NCI-H226 (cell line): ENCODE measurements at places on chromosomes 3 and 15.

GRCh38 chr15:45428491-45428890 is 50.1 kb upstream of the GATM start:
- DNase-seq = no peak

- DNase-seq = no peak
Measured at GRCh38 chr3:194270627-194271459, 80.3 kb downstream of the CPN2 start.

DNA sequence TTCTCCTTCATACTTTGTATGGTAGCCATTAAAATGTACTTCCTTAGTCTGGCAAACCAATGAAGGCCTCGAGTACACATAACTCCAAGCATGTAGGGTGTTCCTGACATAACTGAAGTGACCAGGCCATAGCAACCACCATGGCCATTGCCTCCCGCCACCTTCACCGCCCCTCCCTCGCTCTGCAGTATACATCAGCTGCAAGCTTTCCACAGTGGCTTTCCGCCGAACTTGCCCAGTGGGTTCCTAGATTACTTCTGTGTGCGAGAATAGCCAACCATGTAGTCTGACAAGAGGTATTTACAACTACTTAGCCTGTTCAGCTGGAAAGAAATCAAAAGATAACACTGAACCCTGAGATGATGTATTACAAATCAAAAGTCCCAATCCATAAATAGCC is 3.4 kb upstream of the CTNNB1 start:
- DNase-seq = no peak

GRCh38 chr3:188916934-188917401 is 254.8 kb upstream of the TPRG1 start:
- DNase-seq = peak; percentile 40

GRCh38 chr3:73669260-73669659 is 44.5 kb upstream of the PDZRN3 start:
- DNase-seq = no peak

- peak; percentile 27 for DNase-seq
Measured at GRCh38 chr15:37135225-37135624, 34.9 kb upstream of the MEIS2 start.

GRCh38 chr3:117139681-117140080 is 430.1 kb downstream of the TUSC7 start:
- DNase-seq = no peak

DNA sequence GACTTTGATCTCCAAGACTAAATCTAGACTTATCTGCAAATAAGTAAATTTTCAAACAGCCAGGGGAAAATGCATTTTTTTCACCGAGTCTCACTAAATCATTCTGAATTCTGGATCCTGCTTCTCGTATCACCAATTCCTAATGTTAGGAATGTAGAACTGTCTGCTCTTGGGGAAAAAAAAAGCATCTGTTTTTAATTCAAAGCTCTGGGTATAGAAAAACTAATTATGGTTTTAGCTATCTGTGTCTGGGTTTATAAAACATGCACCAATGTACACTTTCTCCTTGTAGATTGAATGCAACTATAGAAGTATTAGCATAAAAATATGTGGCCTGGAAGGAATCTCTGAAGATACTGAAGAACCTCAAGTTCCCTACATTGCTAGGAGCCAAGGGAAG is 4.8 kb upstream of the CDAN1 start:
- DNase-seq = no peak

- DNase-seq = peak; percentile 93
Measured at GRCh38 chr3:55204417-55204816, 276.6 kb upstream of the LRTM1 start.

- DNase-seq = no peak
Measured at GRCh38 chr3:30357897-30358296, 248.5 kb upstream of the TGFBR2 start.

- DNase-seq = no peak
Measured at GRCh38 chr3:72559385-72559784, 288.9 kb downstream of the SHQ1 start.

- no peak for DNase-seq
Measured at GRCh38 chr3:34807611-34808010, 831.7 kb upstream of the ARPP21 start.

DNA sequence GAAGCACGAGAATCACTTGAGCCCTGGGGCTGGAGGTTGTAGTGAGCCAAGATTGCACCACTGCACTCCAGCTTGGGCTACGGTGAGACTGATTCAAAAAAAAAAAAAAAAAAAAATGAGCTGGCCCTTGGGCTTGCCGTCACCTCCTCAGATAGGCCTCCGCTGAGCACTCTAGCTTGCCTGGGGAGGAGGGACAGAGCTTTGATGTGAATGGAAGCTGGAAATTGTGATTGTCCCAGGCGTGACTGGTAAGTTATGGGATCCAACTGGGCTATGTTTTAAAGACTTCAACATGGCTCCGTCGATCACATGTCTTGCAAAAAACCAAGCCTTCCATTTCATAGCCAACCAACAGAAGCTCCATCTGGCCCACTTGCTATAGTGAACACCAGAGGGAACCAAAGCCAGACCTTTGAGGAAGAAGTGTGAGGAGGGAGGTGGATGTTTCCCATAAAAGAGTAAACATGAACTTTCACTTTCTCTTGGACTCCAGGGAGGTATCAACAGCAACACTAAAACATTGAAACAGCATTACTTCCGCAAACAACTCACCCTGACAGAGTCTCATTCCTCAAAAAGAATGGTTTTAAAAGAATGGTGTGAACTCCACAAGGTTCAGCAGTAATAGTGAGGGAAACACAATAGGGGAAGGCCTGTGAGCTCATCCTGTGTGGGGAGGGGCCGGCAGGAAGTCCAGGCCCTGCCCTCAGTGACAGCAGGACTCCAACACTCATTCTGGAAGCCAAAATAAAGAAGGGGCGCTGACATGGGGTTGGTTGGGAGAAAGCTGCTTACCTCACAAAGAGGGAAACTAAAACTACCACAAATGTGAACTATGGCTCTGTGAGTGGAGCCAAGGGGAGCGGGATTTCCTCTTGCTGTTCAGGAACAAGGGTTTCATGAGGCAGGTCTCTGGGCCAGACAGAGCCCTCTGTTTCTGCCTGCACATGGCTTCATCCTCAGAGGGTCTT is 59.2 kb upstream of the IL12A start:
- peak; percentile 75 for DNase-seq

DNA sequence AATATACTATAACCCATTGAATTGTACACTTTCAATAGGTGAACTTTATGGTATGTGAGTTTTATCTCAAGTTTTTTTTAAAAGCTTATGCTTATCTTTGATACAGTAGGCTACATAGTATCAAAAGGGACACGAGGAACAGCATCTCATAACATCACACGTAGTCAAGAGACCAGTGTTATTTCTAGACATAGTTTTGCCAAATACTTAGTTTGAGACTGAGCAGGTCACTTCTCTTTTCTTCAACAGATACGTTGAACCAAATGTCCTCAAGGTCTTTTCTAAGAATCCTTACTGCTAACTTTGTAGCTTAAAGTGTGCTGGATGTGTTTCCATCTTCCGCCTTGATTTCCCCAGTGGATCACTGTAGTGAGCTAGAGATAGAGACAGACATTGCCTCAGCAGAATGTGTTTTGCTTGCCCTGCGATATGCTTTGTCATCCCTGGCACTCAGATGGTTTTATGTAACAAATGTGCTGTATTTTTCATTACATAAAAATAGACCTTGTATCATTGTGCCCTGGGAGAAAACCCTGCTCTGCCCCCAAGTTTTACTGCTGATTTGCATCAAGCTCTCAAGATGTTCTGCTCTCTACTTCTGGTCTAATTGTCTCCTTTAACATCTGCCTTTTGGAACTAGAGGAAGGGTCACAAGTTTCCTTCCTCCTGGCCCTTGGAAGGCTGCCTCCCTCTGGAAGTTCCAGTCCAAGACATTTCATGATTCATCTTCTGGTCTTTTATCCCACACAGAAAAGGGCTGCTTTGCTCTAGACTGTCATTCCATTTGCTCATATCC is 426.4 kb upstream of the RGMA start:
- no peak for DNase-seq

GRCh38 chr3:138862924-138863775 is 28.4 kb upstream of the PIK3CB start:
- DNase-seq = peak; percentile 77

- DNase-seq = no peak
Measured at GRCh38 chr15:101266787-101267186, 10.5 kb downstream of the SELENOS start.

DNA sequence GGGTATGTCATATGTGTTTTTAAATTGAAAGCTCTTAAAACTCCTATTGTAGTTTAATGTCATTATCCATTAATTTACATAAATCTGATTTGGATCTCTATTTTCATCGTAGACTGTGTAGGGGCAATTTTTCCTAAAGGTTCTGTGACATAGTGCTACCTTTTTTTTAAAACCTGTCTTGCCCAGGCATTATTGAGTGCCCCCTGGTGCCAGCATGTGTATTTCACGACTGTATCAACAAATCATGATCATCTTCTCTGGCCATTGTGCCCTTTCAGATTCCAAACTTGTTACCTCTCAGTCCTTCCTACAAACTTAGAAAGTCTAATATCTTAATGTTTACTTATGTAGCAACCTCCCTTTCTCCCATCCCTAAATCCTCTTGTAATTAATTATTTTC is 97.2 kb upstream of the FLNB start:
- DNase-seq = peak; percentile 2

- DNase-seq = no peak
Measured at GRCh38 chr3:174046311-174046710, 648.8 kb downstream of the NLGN1 start.

DNA sequence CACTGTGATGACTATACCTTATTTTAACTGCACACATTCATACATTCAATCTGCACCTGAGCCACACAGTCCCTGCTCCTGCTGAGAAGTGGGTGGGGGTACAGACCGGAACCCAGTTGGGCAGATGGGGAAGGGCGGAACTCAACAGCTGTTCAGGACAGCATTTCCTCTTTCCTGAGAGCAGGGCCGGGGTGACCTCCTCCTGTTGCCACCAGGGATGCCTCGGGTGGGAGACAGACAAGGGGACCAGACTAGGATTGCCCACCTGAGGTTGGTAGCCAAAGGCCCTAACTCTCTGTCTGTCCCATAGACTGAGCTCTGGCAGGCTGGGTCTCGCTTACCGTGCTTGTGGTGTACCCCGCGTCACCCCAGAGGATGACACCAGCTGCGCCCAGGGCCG is 3.9 kb downstream of the HYAL2 start:
- no peak for DNase-seq

DNA sequence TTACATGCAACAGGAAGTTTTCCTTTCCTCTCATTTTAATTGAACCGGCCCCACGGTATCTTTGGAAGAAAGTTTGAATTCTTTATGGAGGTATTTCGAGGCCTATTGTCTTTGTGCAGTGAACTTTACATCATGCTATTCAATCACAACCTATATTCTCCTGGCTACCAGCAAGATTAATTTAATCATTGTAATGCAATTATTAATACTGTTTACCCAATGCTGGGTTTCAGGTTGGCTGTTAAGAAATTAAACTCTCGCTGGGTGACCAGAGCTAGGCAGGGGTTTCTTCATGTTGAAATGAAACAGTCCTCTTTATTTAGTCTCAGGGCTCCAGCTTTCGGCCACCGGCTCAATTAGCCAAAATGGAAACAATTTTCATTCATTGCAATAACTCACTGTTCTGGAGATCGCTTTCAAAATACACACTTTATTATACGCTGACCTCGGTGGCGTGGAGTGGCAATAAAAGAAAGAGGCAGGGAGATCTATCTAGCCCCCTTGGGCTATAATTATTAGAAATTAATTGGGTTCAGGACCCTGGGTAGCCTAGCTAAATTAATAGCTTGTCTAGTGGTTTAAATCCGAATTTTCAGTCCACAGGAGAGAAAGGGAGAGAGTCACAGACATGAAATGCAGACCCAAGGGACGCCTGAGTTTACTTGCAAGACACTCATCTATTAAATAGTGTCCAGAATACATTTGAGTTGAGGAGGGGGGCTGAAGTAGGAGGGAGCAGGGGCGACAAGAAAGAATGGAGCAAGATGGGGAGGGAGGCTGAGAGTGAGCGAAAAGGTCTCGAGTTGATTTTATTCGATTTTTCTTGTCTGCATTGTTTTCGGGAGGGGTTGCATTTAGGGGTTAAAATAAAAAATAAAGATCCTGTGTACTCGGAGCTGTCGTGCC is 3.9 kb upstream of the MECOM start:
- DNase-seq = no peak

DNA sequence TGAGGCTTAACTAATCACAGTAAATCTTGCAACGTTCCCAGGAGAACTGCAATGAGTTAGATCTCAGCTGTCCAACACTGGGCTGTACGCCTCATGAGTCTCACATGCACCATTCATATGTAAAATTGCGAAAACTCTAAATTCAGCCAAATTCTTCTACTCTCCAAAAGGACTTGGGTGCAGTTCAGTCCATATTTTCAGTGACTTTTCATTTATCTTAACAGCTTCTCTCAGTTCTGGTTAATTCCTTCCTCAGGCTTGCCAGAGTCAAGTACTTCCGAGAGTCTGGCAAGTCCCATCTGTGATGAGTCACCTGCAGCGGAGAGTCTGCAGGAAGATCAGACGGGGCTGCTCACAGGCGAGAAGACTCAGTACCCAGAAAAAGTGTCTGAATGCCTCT is 11.5 kb downstream of the CCDC80 start:
- DNase-seq = peak; percentile 85

GRCh38 chr3:22893644-22894325 is 309.3 kb upstream of the UBE2E2 start:
- no peak for DNase-seq

DNA sequence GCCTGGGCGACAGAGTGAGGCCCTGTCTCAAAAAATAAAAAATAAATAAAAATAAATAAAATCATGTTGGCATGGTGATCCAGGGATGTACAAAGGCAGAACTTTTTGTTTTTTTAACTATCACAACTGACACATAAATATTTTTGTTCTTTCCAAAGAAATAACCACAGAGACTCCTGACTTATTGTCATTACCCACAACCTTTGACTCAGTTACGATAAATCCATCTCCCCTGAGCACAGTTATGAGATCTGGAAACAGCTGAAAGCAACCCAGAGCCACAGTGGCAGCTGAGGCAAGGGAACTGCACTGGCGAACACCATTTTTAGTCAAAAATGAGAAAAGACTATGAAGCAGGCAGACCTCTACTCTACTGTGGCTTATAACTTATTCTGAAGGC is 24.0 kb downstream of the OSBPL10 start:
- no peak for DNase-seq

DNA sequence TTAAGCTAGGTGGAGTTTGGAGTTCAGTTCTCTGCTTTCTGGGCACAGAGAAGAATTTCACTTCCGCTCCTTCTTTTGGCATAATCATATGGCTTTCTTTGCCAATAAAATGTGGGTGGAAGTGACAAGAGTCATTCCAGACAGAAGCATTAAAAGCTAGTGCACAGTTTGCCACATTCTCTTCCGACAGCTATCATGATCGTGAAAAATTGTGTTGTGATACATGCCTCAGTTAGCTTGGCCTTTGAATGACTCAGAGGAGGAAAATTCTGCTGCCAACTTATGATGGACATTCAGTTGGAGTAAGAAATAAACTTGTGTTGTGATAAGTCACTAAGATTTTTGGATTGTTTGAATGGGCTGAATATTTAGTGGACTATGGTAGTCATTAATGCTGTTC is 291.7 kb upstream of the SATB1 start:
- peak; percentile 67 for DNase-seq
